ENCODE measurements at places on chromosomes 12 and 14.

DNA sequence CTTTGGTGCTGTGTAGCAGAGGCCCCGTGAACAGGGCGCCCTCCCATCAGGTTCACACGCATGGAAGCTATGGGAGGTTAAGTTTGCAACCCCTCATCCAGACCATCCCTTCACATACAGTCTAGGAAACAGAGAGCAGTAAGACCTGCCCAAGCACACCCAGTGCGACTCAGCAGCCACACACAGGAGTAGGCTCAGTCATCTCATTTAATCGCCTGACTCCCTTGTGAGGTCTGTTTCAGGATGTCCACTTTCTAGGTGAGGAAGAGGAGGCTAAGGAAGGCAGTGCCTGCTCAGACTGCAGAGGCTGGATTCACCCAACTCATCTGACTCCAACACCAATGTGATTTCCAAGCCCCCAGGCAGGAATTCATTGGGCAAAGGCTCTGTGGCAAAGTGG is 11.9 kb downstream of the BDKRB1 start:
- DNase-seq, result no peak

- peak; percentile 69 for DNase-seq
Measured at GRCh38 chr12:11500188-11500860, 105.0 kb upstream of the PRB2 start.

DNA sequence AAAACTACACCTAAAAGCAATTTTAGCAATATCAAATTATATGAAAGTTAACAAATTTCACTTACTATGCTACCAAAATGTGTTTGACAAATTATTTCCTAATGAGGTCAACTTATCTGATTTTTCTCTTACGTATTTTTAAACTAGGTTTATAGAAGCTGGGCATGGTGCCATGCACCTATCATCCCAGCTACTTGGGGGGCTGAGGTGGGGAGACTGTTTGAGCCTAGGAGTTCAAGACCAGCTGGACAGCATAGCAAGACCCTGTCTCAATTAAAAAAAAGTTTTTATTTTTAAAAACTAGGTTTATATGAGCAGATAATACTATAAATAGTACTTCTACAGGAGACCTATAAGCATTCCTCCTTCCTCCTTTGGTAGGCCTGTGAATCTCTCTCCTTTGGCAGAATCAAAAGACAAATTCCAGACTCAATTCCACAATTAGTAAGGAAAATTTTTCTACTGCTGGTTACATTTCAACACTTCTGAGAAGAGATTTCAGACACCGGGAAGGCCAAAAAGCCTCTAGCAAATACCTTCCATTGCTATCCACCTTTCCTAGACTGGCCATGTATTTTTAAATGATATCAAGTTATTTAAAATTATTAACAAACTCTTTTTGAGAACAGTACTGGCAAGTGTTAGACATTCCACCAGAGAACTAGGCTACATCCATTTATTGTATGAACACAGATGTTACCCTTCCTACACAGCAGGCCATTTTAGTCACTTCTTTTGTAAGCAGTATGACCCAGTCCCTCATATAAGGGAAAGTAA is 34.4 kb downstream of the CDK17 start:
- DNase-seq, result no peak

DNA sequence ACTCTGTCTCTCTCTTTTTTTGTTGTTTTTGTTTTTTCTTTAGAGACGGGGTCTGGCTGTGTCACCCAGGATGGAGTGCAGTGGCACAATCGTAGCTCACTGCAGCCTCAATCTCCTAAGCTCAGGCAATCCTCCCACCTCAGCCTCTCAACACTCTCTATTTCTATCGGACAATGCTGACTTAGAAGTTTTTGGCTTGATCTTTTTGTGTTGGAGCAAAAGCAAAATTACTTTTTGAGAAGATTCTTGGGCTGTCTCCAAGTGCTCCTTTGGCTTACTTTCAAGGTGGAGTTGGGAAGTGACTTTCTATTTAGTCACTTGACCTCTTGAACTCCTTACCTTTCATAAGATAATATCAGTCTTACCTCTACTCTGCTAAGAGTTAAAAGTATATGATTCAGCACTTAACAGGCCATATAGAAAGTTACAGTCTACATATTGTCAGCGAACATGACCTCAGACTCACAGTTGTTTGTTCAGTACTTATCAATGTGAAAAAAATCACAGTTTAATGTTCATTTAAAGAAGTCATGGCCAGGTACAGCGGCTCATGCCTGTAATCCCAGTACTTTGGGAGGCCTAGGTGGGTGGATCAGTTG is 15.4 kb upstream of the MIA2 start:
- DNase-seq, result no peak

GRCh38 chr12:459430-460258 is at the start of gene B4GALNT3:
B4GALNT3 (plus strand) TSS chr12:459939; CDS start chr12:460377, 438 bp downstream.
- DNase-seq, result peak; percentile 23

- DNase-seq, result no peak
Measured at GRCh38 chr14:91996948-91997371, 42.9 kb downstream of the TRIP11 start.

DNA sequence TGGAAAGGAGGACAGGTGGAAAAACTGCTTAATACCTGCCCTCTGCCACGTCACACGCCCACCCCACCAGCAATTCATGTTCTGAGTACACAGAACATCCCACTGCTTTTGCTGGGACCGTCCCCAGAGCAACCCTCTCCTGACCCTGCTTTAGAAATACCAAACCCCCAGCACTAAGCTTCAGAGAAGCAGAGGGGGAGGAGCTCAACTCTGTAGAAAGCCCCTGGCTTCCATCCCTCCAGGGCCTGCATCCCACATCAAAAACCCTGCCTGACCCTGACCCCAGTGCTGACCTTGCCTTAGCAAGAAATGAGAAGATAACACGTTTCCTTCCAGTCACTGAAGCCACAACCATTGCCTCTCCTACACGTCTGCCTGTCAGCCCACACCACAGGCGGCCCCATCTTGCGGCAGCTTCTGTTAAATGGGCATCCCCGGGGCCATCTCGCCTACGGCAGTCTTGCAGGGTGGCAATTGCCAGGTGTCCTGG is 19.7 kb downstream of the VDR start:
- no peak for DNase-seq

GRCh38 chr12:57145460-57146059 is 1.9 kb downstream of the LRP1-AS start:
- no peak for DNase-seq

- no peak for DNase-seq
Measured at GRCh38 chr14:54627219-54627539, 60.3 kb downstream of the SAMD4A start.

DNA sequence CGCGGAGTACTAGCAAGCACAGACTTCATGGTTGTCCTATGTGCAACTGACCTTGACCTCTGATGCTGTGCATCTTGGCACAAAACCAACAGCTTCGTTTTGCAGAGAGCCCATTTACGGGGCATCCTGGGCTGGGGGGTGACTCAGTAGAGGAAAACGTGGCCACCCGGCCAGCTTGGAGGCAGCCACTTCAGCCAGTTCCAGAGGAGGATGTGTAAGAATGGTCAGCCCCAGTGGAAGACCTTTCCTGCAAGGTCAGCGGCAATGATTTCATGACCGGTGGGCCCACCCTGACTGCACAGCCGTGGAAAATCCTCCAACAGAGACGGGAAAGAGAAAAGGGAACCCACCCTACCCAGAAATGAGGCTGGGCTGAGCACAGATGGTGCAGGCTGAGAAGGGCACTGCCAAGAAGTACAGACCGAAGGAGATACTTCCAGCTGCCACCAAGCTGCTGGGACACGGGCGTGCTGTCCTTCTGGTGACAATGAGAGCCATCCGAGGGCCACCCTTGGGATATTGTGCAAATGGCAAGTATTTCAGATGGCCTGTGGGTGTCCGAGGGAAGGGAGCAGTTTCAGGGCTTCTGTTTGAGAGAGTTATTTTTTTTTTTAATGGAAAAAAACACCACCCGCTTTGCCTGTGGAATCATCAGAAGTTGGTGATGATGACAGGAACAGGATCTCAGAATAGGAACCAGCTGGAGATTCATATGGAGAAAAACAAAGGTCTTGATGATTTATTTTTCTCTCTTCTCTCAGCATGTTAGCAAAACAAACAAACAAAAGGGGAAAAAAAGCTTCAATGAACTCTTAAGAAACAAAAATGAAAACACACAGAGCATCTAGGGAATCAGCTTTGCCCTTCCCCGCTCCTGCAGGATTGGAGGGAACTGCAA is 120.2 kb upstream of the RFLNA start:
- no peak for DNase-seq

DNA sequence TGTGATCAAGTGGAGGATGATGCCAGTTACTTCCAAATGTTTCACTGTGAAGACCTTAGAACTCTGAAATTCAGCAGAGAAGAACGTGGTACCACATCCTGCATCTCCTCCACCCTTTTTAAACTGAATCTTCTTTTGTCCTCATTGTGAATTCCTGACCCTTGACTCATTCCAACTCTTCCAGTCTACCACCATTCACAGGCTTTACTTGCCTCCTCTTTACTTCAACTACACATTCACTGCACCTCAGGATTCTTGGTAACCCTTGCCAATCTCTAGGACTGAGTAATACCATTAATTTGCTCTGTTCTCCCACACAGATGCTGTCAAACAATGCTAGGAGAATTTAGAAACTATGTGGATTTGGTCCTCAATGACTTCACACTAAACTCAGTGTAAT is 37.3 kb downstream of the PPP1R12A start:
- no peak for DNase-seq

GRCh38 chr14:103078860-103079587 is 5.0 kb upstream of the LBHD2 start:
- no peak for DNase-seq

- no peak for DNase-seq
Measured at GRCh38 chr12:770479-770878, 18.1 kb downstream of the WNK1 start.

DNA sequence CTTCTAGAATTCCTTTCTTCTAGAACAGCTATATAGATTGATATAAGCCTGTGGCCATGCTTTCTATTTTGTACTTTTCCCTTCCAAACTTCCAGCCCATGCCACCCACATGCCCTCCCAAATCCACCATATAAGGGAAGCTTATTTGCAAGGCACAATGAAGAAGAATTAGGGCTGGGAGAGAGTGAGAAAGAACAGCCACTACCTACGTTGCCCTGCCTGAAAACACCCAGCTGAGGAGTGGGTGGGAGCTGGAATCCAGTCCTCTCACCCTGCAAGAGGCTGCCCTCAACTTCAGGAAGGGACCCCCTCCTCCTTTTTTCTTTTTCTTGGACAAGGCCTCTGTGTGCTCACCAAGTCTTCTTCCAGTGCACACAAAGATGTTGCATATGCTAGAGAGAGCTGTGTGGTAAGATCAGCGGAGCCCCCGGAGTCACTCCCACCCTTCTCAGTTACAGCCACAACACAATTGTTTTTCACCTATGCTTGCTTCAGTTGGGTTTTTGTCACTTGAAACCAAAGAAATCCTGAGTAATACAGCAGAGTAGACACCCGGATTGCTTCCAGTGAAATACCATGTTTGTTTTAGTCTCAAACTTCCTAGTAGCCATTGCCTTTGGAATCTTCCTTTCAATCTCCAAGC is 38.8 kb downstream of the CDKL1 start:
- no peak for DNase-seq

GRCh38 chr12:14186193-14186502 is 179.3 kb upstream of the ATF7IP start:
- DNase-seq, result no peak

GRCh38 chr14:91693346-91693745 is 38.5 kb downstream of the CATSPERB start:
- no peak for DNase-seq

- no peak for DNase-seq
Measured at GRCh38 chr14:92982956-92983355, 60.0 kb downstream of the CHGA start.

- DNase-seq, result no peak
Measured at GRCh38 chr14:25001601-25002000, 48.3 kb downstream of the STXBP6 start.

DNA sequence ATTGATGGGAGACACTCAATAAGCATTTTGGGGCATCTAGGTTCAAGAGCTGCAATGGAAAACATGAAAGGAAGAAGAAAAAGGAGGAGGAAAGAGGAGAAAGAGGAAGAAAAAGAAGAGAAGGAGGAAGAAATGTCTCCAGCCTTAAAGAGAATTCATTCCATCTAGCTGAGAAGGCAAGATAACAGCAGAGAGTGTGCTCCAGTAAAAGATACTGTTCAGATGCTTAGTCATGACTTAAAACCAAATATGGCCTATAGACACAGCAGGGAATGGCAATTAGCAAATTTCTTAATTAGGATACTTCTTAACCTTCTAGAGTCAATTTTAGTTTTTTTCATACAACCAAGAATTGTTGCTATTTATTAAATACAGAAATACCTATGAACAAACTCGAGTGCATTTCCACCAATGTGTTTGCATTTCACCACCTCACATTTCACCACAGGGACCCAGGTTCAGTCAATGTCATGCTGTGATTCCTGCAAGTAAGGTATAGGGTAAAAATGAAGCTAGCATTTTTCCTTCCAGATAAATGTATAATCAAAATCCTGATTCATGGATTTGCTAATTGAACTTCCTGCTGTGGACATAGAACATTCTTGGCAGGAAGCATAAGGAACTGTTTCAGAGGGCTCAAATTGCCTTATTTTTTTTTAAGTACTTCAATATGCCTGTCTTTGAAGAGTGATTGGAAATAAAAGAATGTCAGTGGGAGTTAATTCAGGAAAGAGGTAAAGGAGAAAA is 177.8 kb downstream of the RPS29 start:
- DNase-seq, result no peak

DNA sequence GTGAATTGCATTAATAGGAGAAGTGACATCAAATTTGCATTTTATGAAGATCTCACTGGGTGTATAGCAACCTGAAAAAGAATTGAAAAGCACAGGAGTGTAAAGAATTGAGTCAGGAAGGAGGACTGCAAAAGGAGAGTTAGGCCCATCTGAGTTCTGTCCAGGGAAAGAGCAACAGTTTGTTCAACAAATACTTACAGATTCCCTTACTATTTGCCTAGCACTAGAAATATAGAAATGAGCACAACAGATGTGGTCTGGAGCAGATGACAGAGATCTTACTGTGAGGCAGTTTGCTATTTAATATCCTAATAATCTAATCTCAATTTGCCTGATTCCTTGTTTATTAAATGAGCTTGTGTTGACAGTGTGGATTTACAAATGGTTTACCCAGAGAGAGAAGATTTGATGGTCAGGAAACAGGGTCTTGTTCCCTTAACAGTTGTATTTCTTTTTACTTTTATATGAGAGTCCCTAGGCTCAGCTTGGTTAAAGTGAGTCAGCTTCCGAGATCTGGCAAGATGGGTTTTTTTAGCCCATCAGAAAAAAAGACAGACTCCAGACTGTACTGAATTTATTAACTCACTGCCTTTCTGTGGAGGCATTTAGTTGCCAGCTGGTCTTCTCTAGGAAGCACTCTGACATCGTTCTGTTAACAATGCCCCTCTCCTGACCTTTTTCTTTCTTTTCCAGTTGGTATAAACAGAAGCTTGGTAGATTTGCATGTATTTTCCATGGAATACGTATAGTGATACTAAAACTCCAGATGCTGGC is 229.7 kb downstream of the TTC6 start:
- no peak for DNase-seq
